Thoracic aorta (tissue), 2 donors: ENCODE measurements at places on chromosomes 6 and 20.
A peak's percentile ranks its signal among the peaks of the same experiment; 100 is the strongest.

GRCh38 chr6:169165561-169166300 lies 87.9 kb downstream of the THBS2 start:
- no peak for DNase-seq

- DNase-seq = no peak
Measured at GRCh38 chr6:44258921-44259320, 1.6 kb upstream of the SLC35B2 start.

- peak; percentile 91 for DNase-seq
Measured at GRCh38 chr6:30781743-30782424, 37.5 kb upstream of the IER3 start.

DNA sequence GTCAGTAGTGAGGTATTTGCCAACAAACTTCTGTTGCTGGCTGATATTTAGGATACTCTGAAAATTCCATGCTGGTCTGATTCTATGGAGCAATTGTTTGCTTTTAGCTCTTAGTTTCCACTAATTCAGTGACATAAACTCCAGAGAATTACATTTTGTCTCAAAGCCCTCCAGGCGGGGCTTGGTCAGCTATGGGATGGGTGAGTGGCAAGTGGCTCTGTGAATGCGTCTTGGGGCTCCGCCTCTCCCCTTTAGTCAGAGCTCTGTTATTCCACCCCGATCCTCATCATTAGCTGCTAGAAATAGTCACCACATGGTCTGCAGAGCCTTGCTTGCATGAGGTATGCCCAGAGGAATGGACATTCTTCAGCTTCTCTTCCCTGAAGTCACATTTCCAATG lies 540.6 kb downstream of the QKI start:
- DNase-seq = no peak

DNA sequence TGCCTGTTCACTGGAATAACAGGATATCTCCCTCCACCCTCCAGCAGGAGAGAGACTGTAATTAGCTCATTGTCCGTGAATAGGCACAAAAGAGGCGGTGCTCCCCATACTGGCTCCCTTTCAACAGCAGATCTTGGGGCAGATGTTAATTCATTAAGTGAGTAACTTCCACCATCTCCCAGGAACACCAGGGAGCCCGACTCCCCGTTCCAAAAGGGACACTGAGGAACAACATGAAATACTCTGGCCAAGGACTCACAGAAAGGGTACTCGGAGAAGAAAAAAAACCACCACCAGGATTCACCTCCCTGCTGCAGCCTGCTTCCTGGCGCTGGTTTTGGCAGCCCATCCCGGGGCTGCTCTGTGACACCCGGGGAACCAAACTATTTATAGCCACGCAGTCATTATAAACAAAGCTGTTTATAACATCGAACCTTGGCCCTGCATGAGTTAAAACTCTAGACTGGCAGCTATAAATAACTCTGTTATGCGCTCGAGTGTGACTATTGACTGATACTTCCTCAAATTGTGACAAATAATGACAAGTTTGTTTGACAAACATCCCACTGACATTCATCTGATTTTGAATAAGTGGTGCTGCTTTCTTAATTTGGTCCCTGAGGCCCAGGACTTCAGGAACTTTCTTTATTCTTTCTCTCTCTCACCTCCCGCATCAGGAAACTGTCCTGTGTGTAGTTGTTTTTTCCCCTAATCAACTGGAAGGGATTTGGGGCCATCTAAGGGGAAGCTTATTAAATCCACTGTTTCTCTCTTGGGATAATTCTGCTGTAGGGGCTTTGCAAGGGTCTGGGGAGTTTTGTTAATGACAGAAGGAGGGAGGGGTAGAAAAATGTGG lies 521.6 kb downstream of the CD83 start:
- DNase-seq = no peak

GRCh38 chr20:20505554-20505953 lies 137.7 kb downstream of the INSM1 start:
- no peak for DNase-seq

DNA sequence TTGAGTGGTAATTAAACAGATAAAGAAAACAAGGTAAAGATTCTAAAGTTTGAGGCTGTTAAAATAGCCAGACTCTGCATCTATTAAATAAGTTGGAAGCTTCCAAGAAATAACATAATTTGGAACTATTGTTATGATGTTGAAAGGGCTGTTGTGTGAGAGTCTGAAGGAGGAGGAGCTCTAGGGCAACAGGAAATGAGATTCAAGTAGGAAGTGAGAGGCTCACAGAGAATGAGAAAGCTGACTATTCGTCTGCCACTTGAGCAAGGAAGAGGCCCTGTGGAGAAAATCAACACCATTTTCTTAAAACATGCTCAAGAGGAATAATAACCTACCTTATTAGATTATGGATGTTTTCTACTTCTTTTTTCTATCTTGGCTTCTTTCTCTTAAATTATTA lies 185.2 kb downstream of the SLC24A3 start:
- no peak for DNase-seq
